ENCODE measurements at places on chromosomes 1 and 21. TPM values are rescaled to one million over a fixed set of nuclear protein-coding genes. Genes with fewer than 3 reads are reported as not detected.

MROH9 gene
- total RNA-seq: 0.06 TPM

HOOK1 gene
- 0.06 TPM for total RNA-seq

TRIM17 gene
- total RNA-seq: 0.12 TPM

RGSL1 gene
- not detected for total RNA-seq

Data from aortic smooth muscle cell (primary cell).